ENCODE measurements at places on chromosomes 3 and 15.
A peak's percentile ranks its signal among the peaks of the same experiment; 100 is the strongest.

GRCh38 chr3:10223676-10224639 lies 24.3 kb upstream of the TATDN2 start:
- no peak for DNase-seq

- DNase-seq: no peak
These were observed 83.7 kb upstream of the PRICKLE2 start for GRCh38 chr3:64308931-64309330.

GRCh38 chr15:74307827-74308811 lies 59.3 kb downstream of the CYP11A1 start:
- DNase-seq: peak; percentile 85

DNA sequence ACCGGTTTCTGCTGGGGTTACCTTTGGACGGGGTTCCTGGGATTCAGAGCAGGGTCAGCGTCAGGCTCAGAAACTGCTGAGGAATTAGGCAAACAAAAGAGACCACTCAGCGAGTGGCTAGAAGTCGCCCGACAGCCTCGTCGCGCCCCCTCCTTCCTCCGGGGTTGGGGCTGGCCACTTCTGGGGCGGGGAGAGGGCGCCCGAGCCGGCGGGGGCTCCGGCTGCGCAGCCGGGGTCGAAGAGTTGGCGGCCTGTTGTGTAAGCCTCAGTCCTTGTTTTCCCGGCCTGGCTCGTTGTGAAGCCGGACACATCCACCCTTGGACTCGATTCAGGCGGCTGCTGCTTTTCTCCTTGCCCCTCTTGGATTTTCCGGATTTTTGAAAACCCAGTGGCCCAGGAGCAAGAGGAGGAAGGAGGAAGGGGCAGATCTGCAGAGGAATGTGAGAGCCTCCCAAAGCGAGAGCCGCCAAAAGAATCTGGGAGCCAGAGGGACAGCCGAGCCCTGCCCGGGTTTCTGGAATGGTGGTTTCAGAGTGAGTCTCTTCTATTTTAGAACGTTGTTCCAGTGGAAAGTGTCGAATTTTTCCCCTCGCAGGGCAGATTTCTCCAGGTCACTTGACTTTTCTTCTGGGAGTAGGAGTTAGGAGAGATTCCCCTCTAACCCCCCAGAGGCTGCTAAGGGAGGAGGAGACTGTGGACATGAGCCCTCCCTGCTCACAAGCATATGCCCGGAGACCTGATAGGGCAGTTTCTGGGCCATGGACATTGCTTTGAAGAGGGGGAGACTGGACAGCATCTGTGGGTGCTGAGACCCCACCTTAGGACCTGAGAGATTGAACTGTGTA lies 666 bp downstream of the SNX33 start:
- DNase-seq: no peak

DNA sequence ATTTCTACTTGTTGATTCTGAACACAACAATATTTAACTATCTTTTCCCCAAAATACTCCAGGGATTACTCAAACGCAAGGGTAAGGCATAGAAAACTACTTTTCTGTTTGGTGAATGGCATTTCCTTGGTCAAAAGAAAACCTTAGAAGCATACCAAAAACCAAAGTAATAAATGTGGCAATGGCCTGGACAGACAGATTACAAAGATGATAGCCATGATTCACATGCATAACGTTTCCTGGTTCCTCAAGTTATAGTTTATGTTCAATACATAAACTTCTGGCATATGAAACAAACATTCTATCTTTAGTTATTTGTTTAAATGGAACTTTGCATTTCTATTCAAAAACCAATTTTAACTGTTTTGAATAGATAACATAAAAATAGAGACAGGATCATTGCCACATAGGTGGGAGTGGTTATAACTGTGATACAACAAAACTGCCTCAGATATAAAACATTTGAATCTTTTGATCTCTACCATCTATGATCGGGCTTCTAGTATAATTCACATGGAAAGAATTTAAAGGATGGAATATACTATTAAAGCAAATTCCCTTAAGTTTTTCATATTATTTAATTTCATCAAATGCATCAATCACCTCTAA lies 32.1 kb downstream of the FOXP1 start:
- DNase-seq: no peak

- DNase-seq: no peak
These were observed 16.6 kb upstream of the OSBPL11 start for GRCh38 chr3:125611908-125612307.

GRCh38 chr3:52443791-52444687 lies 864 bp downstream of the SEMA3G start:
- no peak for DNase-seq

DNA sequence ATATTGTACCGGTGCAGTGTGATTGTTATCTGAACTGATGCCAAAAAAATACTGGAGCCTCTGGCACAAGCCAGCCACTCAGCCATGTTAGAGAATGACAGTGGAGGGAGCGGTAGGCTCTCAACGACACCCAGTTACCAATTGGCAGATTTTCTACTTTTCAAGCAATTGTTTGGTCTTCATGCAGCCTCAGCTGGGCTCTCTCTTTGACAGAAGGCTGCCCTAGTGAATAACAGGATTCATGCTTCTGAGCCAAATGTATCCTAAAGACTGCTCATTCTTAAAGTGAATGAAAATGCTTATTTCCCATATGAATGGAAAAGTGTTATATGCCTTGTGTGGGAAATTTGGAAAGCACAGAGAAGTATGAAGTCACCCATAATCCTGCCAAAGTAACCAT lies 261.2 kb upstream of the TRIM42 start:
- DNase-seq: no peak
